ENCODE measurements at places on chromosomes 11 and 22.

DNA sequence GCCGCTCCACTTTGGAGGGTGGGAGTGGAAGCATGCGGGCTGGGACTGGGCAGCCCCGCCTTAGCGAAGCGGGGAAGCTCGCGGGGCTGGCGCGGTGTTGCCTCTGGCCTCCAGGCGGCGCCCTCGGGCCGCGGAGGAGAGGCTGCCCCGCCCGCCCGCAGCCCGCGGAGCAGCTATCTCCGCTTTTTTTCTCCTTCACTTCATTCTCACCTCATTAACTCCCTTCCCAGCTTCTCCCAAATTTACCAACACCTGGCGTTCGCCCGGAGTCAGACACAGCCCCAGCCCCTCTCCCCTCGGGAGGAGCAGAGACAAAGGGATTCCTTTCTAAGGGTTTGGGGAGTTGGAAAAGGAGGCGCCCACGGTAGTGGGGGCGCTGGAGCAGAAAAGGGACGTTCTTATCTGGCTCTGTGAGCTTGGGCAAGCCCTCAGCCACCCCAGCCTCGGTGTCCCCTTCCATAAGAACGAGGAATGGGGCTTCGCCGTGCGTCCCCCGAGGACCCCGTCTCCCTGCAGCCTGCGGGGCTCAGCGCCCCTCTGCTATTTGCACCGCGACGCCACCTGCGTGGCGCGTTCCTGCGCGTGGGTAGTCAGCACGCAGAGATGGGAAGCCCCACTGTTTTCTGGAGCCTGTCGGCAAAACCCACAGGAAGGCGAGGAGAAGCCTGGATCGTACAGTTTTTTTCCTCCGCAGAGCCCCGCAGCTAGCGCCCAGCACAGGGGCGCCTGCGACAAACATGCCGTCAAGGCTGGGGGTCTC is 1.5 kb upstream of the WNT11 start:
- DNase-seq: peak; percentile 92

- no peak for DNase-seq
These were observed 11.9 kb upstream of the SH3BP1 start for GRCh38 chr22:37627545-37627944.

- peak; percentile 30 for DNase-seq
These were observed at the start of gene ABCC8 for GRCh38 chr11:17476317-17477083. Gene ABCC8, minus strand, starts transcription at chr11:17476845. Its CDS starts 69 bp downstream, at chr11:17476776.

DNA sequence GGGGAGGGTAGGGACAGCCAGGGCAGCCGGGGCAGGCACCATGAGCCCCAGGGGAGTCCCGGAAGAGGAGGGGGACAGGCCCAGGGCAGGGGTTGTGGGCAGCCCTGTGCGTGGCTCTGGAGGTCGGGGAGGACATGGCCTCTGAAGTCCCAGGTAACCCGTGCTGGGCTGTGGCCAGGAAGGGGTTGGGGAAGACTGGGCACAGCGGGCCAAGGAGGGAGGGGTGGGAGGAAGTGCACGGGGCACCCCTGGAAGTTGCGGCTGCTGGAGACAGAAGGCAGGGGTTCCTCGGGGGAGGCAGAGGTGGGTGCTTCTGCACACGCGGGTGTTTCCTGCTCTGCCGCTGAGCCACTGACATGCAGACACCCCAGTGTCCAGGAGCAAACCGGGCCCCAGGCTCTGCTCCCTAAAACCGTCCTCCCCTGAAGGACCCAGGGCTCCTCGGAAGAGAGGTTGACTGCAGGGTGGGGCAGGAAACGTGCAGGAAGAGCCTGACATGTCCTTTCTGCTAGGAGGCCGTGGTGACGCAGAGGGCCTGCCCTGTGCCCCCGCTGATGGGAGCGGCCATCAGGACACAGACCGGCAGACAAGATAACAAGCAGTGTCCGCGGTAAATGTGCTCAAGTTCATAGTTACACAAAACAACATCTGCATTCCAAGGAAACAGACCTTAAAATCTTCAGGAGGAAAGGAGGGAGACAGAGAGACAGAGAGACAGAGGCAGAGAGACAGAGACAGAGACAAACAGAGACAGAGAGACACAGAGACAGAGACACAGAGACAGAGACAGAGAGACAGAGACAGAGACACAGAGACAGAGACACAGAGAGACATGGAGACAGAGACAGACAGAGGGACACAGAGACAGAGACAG is 5.7 kb downstream of the TNNI2 start:
- peak; percentile 57 for DNase-seq

GRCh38 chr11:128239306-128239705 is 348.1 kb downstream of the ETS1 start:
- no peak for DNase-seq

GRCh38 chr11:80084608-80085007 is 643.8 kb upstream of the TENM4 start:
- DNase-seq: no peak

- no peak for DNase-seq
These were observed 4.6 kb downstream of the ATF4 start for GRCh38 chr22:39524753-39525657.

- DNase-seq: no peak
These were observed 42.8 kb upstream of the TCF20 start for GRCh38 chr22:42313204-42313603.

DNA sequence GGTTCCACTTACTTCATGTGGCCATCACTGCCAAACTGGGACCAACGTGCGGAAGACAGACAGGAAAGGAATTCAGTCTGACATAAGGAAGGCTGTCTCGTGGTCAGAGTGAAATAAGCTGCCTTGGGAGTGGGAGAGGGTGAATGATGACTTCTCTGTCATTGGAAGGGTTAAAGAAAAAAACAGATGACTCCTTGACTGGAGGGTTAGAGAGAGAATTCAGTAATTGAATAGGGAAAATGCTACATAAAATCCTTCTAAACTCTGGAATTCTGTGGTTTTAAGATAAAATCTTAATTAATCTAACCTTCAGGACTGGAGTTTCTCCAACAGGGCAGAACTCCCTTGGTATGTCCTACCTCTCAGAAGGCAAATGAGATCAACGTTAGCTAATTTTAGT is 33.8 kb downstream of the RAB30 start:
- DNase-seq: no peak

- DNase-seq: no peak
These were observed 7.4 kb downstream of the LZTR1 start for GRCh38 chr22:20989323-20990138.
